ENCODE measurements at places on chromosomes 13 and 19.

DNA sequence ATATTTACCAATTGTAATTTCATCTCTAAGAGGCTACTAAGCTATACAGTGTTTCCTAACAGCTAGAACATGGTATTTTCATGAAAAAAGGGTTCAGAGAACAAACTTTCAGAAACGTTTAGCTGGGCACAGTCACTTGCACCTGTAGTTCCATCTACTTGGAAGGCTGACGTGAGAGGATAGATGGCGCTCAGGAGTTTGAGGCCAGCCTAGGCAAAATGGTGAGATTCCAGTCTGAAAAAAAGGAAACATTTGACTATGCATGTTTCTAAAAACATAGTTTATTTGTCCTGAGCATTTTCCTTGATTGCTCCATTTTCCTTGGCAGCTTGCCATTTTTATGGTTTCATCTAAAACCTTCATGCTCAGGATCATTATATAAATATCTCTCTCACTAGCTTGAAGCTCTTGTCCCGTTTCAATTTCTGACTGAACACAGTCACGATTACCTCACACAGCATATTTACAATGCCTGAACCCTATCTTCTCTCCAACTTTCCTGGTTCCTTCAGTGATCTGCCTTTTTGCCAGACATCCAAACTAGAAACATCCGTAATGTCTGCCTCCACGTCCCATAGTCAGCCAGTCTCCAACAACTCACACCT lies 200.8 kb downstream of the RGCC start:
- DNase-seq: no peak

- DNase-seq: no peak
These were observed 822 bp upstream of the PTPRS start for GRCh38 chr19:5341448-5341820.

DNA sequence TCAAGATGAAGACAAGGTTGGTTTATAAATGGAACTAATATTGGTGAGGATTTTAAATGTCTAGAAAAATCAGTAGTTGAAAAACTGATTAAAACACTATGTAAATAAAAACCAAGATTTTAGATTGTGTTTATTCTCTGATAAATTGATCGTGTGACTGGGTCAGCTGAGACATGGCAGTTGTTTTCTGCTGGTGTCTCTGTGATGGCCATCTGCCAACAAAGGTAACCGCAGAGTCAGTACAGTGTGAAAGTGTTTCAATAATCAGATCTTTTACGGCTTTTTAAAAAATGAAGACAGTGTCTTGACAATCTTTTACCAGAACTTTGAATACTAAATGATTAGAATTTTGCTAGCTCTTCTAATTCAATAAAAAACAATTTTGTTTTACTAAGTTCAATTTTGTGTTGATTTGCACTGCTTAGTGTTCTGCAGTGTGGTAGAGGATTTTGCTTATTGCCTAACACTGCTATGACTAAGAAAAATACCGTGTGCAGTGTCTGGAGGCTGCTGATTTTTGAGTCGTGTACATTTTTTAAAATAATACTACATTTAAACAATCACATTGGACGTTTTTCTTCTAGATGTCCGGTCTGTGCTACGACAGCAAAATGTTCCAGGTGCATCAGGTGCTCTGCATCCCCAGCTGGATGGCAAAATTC lies 32.7 kb upstream of the GPR183 start:
- no peak for DNase-seq

- no peak for DNase-seq
These were observed 26.0 kb upstream of the PEG3 start for GRCh38 chr19:56866538-56866937.

DNA sequence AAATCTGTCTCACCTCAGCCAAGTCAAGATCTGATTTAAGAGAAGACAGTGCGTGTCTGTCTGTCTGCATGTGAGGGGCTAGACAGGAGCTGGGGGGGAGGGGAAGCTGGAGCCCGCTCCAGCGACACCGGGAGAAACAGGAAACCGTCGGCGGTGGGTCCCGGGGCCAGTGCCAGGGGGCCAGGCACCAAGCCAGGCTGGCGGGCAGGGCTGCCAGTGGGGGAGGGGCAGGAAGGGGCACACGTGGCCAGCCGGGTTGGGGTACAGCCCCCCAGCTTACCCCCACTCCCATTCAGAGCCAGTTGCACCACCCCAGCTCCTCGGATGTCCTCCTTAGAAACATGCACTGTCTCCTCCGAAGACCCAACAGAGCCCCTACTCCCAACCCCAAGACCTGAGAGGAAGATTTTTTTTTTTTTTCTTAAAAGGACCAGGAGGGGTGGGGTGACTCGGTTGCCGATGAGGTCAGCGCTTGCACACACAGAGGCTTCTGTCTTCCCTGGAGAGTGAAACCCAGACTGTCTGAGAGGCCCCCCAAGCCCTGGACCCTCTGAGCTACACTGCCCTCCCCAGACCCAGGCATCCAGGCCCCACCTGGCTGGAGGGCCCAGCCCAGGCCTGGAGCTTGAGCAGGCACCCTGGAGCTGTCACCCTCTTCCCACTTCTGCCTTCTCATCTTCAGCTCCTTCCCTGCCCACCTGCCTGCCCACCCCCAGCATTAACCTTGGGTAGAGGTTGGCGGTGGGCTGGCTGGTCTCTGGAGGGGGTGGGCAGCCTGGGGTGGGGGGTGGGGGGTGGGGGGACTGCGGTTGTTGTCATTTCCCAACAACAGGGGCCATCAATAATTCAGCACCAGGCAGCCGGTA lies 4.0 kb downstream of the ERF start:
- peak; percentile 77 for DNase-seq

DNA sequence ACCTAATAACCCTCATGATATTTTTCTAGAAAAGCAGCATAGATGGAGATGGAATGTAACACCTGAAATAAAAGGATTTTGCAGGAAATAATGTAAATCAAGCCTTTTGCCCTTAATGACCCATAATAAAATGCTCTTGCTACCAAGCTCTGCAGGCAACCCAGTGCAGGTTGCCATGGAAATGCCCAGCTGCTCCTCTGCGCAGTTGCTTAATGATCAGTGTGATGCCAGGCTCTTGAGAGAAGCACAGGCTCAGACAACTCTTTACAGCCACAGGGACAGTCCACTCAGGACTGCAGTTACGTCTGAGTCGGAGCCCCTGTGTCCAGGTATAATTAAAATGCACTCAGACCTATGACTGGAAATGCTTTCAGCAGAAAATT lies 165.5 kb downstream of the LACC1 start:
- no peak for DNase-seq

DNA sequence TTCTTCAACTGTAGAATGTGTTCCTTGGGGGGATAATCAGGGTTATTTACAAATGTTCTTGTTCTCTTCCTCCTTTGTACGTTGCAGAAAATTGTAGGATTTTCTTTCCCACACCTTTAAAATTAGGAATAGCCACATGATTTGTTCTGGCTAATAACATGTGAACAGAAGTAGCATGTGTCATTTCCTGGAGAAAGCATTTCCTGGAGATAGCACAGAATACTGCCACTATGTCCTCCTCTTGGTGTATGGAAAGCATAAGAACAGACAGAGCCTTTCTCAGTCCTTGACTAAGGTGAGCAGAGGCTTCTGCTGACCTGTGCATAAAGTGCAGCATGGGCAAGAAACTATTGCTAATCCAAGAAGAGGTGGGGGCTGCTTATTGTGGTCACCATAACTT lies 101.8 kb downstream of the FAM216B start:
- no peak for DNase-seq

GRCh38 chr13:25214491-25215252 lies 42.6 kb upstream of the AMER2 start:
- peak; percentile 48 for DNase-seq

DNA sequence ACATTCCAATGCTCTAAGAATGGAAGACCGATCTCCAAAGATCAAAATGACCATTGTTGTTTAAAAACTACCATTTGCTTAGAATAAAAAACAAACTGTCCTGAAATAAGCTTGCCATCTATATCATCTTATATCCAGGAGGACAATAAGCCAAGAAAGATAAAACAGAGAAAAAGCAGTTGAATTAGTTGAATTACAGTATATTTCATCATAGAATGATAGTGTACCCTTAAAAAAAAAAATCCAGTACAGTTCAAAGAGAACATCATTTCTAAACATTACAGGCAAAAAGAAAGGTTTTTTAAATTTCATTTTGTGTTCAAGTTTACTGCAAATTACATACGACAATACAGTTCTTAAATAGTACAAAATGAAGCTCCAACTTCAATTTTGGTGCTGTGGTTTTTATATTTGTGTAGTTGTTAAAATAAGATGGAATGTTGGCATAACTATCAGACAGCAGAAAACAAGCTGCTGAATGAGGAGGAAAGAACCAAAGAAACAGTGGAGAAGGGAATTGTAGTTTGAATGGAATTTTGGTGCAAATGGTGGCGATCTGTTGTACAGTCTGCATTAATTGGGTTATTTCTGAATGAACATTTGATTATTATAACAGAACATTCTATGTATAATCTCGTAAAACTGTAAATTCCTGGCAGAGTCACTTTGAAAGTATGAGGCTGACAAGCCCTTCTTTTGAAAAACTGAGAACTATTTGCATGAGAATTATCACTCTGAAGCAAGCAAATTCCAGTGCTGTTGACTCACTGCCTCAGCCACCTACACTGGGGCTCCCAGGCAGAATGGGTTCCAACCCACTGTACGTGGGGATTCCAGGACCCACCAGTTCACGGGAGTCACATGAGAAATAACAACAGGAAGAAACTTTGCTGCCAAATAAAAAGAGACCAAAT lies 37.7 kb downstream of the LHFPL6 start:
- DNase-seq: no peak

GRCh38 chr13:31001647-31002046 lies 69.2 kb downstream of the TEX26 start:
- DNase-seq: no peak

DNA sequence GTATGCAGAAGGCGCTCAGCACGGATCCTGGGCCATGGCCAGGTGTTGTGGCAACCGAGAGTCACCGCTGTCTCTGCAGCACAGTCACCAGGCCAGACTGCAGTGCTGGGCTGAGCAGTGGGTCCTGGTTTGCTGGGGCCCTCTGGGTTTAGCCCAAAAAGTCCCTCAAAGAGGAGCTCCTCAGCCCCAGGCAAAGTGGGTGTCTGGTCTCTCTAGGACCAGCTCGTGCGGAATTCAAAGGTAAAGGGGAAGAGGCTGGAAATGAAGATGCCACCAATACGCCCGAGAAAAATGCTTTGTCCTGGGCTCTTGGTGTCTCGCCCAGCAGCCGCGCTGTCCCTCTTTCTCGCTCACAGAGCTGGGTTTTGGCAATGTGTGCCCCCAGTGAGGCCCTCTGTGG lies 38.5 kb upstream of the ANKRD10 start:
- no peak for DNase-seq

DNA sequence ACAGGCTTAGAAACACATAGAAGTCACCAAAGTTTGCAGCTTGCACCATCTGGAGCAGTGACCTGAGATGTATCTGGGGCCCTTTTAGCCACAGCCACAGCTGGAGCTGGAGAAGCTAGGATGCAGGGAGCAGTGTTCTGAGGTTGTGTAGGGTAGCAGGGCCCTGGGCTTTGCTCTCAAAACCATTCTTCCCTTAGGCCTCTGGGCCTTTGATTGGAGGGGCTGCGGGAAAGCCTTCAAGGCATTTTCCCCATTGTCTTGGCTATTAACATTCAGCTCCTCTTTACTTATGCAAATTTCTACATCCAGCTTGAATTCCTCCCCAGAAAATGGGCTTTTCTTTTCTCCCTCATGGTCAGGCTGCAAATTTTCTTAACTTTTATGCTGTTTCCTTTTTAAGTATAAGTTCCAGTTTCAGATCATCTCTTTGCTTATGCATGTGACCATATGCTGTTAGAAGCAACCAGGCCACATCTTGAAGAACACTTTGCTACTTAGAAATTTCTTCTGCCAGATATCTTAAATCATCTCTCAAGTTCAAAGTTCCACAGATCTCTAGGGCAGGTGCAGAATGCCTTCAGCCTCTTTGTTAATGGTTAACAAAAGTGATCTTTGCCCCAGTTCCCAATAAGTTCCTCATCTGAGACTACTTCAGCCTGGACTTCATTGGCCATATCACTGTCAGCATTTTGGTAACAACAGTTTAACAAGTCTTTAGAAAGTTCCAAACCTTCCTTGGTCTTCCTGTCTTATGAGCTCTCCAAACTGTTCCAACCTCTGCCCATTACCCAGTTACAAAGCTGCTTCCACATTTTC lies 48.5 kb downstream of the NBEA start:
- no peak for DNase-seq

GRCh38 chr13:24179486-24179850 lies 18.9 kb downstream of the SPATA13 start:
- DNase-seq: no peak

GRCh38 chr13:111339366-111340143 lies 19.1 kb downstream of the TEX29 start:
- DNase-seq: no peak

DNA sequence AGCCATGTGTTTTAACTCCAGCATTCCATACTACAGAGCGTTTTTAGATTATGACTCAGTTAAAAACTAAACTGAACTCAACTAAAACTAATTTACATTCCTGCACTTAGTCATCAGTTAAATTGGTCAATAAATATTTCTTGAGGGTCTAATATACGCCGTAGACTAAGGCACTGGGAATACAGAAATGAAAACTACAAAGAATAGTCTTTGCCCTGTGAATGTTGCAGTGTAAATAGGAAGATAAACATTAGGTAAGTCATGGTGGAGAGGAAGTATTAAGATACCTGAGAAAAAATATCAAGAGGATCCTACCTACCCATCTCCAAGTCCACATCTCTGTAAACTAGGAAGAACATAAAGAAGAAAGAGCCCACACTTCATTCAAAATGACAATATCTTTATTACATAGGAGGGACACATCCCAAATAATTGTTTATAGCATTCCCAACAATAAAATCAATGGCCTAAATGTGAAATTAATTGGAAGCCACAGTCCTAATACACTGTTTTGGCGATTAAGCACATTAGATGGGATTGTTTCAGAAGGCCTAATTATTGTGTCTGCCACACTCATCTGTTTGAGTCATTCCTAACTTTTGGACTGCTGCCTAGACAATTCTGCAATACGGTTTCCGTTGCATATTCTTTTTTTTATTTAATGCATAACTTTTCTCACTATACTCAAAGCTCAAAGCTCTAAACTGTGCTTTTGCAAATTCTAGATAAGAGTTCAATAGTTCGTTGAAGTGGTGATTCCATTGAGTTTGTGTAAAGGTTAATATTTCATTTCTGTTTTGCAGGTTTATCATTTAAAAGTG lies 52.9 kb downstream of the MBNL2 start:
- DNase-seq: no peak

- DNase-seq: no peak
These were observed 363.3 kb downstream of the LIG4 start for GRCh38 chr13:107852072-107852471.

GRCh38 chr19:38303517-38304351 lies at the start of gene C19orf33:
C19orf33 (plus strand) TSS chr19:38304251; CDS start chr19:38304262, 11 bp downstream.
- no peak for DNase-seq

DNA sequence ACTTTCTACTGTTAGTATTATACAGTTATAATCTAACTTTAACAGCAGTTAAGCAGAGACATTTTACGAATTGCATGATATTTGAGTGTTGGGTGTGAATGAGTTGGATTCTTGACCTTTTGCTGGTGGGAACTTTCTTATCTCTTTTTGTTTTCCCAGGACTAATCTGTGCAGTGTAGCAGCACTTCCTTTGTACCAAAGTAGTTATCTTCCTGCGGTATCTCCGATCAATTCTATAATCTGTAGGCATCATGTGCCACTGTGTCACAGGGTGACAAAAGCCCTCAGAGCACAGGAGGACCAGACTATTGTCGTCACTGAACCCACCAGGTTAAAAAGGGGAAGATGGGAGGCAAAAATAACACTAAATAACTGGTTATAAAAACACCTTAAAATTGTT lies 823.5 kb downstream of the GPC5 start:
- no peak for DNase-seq

Measured in tibial artery (tissue), 4 donors.